ENCODE measurements at places on chromosomes 4 and X.

DNA sequence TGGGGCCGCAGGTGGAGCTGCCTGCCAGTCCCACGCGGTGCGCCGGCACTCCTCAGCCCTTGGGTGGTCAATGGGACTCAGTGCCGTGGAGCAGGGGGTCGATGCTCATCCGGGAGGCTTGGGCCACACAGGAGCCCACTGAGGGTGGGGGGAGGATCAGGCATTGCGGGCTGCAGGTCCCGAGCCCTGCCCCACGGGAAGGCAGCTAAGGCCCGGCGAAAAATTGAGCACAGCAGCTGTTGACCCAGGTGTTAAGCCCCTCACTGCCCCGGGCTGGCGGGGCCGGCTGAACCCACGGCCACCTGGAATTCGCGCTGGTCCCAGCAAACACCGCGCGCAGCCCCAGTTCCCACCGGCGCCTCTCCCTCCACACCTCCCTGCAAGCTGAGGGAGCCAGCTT is 26.1 kb downstream of the VCX2 start:
- DNase-seq = no peak

DNA sequence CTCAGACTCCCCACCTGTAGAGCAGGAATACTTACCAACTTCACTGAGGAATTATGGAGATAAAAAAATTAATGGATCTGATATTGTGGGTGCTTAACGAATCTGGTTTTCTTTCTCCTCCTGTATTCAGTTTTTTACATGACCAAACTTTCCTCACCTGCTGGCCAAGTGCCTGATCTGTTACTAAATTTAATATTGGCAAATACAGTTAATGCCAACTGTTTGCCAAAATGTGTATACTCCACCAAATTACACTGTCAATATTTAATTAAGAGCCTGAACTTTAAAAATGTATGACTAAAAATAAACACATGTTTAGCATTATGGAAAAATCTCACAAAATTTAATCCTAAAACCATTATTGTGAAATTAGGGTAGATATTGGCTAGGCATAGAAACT is 3.3 kb downstream of the PGRMC2 start:
- DNase-seq = no peak

DNA sequence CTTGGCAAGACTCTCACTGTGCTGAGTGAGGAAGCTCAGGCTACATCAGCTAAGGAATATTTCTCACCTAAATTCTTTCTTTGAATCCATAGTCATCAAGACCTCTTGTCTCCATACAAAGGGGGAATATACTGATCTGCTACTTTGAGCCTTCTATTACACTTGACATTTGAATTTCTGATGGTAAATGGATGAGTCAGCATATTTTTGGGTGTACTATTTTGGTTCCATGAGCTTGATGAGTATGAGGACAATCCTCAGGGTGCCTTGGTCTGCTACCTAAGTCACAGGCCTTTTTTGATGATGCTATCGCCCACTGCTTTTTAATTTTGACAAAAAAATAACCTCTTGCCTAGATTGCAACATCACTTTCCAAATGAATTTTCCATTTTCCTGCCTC is 415.7 kb downstream of the PPP1R2C start:
- no peak for DNase-seq

DNA sequence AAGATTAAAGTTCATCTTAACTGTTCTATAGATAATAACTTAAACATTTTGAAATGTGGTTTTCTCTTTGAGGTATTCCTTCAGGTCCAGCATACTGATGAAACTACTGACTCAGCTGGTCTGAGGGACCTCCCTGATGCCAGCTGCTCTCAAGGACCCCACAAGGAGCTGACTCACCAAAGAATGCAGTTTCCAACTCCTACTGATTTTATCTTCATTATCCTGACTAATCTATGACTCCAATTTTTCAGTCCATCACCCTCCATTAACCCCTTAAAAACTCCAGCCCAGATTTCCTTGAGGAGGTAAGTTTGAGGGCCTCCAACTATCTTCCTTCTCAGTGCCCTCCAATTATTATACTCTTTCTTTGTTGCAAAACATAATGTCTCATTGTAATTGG is 1.4 kb upstream of the UGT2B4 start:
- DNase-seq = no peak

DNA sequence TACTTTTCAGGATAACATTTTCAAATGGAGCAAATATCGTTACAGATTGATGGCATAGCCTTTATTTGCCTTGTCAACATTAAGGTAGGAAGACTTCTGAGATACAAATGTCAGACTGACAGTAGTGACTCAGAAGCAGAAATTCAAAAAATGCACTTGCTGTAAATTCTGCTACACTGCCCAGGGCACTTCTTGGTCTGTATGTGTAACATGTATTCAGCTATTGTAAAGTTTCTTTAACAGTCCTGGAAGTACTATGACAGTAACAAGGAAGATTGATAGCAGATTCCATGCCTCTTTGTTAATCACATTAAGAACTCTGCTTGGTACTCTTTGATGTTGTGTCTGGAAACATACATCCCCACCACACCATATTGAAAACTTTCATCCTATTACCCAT is 69.6 kb upstream of the PCDH18 start:
- no peak for DNase-seq

DNA sequence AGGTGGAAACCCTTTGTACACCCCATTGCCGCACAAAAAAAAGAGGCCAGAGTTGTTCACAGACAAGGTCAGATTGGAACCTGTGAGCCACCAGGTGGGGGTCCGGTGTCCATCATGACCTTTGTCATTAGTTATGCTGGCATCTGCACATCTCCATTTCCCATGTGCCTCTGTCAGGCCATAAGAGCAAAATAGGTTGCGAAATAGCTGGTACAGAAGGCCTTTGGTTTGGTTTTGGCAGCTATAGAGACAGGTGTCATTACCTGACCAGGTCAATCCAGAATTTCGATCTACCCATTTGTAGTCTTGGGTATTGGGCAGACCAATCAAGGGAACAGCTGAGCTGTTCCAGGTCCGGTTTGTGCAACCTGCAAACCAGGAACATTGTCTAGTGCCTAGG is 6.6 kb downstream of the ERVMER34-1 start:
- DNase-seq = no peak

GRCh38 chr4:168677063-168677462 is 180.2 kb downstream of the PALLD start:
- no peak for DNase-seq

DNA sequence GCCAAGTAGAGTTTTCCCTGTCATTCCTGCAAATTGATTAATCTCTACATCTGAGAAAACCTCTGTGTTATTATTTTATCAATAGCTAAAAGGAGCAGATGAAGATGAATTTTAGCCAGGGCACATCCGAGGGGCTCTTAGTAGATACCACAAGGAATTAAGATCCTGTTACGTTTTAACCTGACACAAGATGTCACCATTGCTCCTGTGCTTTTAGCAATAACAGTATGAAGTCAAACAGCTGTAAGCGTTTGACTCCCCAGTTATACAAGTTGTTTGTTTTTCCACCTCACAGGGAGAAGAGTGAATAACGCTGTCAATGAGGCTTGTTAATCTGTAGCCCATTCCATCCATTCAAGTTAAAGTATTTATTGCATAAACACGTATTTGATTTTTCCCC is 76.0 kb upstream of the AP1S2 start:
- DNase-seq = no peak

DNA sequence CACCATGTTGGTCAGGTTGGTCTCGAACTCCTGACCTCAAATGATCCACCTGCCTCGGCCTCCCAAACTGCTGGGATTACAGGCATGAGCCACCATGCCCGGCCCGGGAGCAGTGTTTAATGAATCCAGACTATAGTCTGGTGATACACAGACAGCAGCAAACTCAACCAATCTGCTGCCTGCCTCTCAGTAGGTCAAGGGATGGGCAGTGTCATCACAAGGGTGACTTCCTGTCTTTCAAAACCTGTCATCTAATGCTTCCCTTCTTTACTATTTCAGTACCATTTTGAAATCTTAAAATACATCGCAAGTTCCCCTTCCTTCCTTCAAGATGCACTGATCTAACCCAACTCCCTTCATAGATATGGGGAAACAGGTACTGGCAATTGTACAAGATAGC is 8.4 kb downstream of the RPL39 start:
- no peak for DNase-seq

DNA sequence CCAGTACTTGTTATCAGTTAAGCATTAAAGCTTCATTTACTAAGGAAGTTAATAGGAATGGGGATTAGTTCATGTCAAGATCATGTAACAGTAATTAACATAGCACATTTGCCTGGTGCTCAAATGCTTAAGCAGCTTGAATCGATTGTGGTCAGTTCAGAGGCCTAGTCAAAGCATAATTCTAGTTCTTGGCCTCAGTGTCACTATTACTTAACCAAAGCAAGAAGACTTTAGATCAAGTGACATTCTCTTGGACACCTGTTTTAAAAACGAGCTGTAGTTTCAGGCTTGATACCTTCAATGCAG is 115.2 kb upstream of the BMPR1B start:
- no peak for DNase-seq

- DNase-seq = no peak
Observed at GRCh38 chr4:90715242-90715641, 588.0 kb downstream of the CCSER1 start.

DNA sequence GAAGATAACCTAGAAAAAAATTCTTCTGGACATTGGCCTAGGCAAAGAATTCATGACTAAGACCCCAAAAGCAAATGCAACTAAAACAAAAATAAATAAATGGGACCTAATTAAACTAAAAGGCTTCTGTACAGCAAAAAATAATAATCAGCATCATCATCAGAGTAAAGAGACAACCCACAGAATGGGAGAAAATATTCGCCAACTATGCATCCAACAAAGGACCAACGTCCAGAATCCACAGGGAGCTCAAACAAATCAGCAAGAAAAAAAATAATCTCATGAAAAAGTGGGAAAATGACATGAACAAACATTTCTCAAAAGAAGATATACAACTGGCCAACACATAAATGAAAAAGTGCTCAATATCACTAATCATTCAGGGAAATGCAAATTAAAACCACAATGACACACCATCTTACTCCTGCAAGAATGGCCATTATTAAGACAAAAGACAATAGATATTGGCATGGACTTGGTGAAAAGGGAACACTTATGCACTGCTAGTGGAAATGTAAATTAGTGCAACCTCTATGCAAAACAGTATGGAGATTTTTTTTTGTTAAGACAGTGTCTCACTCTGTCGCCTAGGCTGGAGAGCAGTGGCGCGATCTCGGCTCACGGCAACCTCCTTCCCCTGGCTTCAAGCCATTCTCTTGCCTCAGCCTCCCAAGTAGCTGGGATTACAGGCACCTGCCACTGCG is 29.9 kb downstream of the ELF2 start:
- DNase-seq = no peak

- no peak for DNase-seq
Observed at GRCh38 chr4:101669138-101669831, 121.2 kb upstream of the BANK1 start.

GRCh38 chr4:10670321-10670720 is 14.2 kb downstream of the CLNK start:
- DNase-seq = no peak

DNA sequence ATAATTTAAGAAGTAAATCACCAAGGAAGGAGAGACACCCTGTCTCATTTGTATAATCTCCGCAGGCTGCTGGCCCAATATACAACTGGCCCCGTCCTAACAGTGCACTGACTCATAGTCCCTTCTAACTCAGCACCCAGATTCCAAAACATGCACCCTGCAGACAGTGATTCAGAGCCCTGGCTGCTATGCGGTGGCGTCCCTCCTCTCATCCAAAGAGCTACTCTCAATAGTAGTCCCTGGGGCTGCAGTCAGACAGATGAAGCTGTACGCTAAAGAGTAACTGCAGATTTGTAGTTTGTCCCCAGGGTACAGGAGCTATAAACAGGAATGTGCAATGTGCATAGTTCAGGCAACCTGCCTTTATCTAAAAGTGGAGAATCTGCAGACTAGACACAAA is 23.0 kb downstream of the GABRA3 start:
- no peak for DNase-seq

- no peak for DNase-seq
Observed at GRCh38 chrX:57817302-57817701, 93.0 kb downstream of the ZXDA start.

DNA sequence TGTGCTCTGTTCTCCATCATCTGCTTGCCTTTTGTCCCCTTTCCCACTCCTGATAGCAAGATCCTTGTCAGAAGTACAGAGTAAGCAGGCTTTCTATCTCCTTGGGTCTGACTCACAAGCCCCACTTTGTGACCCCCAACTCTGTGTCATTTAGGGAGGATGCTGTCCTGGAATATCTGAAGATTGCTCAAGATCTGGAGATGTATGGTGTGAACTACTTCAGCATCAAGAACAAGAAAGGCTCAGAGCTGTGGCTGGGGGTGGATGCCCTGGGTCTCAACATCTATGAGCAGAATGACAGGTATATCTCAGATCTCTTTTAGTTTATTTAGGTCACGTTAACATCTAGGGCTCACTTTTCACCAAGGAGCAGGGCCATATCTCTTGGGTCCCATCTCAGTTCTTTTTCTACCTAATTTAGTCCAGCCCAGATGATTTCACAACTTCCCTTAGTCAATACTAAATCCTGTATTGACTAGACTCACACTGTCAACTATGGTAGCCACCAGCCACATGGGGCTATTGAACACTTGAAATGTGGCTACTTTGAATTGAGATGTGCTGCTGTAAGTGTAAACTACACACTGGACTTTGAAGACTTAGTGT is 64.3 kb downstream of the MSN start:
- no peak for DNase-seq

- DNase-seq = no peak
Observed at GRCh38 chr4:126742048-126742447, 890.7 kb upstream of the INTU start.

- no peak for DNase-seq
Observed at GRCh38 chr4:143230683-143231082, 46.0 kb downstream of the USP38 start.

DNA sequence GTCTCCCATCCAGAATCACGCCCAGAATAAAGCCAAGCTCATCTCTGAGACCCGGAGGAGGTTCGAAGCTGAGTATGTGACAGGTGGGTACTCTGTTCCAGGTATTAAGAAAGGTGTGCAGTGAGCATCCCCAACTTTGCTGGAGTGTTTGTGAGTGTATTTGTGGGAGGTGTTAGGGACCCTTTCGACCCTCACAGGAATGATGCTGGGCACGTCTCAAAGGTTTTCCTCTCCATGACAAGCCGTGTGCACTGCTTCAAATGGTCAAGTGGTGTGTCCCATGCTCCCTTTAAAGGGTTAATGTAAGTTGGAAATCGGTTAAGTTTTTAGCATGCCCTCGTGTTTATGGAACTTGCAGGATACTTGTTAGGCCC is 442 bp downstream of the MOSPD2 start:
- no peak for DNase-seq

DNA sequence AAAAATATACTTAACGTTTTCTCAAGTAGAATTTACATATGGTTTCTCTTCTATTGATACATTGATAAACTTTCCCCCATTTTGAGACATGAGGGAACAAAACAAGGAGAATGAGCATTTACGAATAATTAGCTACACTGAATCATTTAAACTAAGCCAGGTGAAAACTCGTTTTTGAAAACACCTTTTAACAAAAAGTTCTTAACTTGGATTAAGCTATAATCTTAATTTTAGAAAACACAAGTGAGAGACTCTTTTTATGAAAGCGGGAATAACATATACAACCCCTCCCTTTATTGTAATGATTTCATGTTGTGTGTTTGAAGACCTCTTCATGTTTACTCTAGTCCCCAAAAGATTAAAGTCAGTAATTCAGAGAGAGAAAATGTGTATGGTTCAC is 20.1 kb downstream of the PDLIM3 start:
- no peak for DNase-seq
